GM13977 (cell line): ENCODE measurements at places on chromosomes 16 and 17.

DNA sequence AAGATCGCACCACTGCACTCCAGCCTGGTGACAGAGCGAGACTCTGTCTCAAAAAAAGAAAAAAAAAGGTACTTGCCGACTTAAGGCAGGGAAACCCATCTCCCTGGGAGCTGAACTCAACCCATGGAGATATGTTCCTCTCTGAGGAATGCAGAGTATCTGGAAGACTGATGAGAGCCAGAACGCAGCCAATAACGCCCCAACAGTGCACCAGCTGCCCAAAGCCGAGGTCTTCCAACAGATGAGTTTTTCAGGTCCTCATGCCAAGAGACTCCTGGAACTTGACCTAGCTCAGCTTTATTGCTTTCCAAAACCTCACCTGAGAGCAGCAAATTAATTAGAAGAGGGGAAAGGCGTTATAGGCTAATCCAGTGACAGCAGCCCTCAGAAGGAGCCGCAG, 9.4 kb downstream of the ELAC2 start:
- DNase-seq, result no peak

DNA sequence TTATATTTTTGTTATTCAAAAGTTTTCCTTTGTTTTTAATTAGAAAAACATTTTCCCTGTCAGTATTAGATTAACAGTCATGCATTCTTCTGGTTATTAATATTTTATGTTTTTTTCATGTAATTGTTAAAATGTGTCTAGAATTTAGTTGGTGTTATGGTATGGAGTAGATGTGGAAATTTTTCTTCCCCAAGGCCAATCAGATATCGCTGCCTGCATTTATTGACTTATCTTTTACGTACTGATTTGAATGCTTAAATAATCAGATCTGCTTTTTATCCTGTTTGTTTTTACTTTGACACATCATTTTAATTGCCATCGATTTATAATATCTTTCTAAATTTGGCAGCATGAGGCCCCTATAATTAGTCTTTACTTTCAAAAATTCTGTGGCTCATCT, 13.6 kb downstream of the FTO start:
- DNase-seq, result no peak

DNA sequence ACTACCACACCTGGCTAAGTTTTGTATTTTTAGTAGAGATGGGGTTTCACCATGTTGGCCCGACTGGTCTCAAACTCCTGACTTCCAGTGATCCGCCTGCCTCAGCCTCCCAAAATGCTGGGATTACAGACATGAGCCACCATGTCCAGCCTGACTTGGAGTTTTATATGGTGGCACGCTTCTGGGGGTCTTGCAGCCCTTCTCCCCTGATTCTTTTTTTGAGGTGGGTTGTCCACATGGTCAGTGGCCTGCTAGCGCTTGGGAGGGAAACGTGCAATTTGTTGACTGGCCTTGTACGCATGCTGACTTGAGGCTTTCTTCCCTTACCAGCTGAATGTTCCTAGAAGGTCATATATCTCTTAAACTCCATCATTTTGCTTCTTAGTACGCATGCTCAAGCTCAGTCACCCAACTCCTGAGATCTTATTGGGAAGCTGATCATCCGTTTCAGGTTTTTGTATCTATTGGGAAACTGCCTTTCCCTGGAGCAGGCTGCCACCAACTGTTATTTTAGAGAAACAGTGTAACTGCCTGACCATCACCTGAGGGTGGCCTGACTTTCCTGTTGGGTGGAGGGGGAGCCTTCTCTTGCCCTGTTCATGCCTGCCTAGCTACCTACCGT, 13.7 kb upstream of the LDHD start:
- DNase-seq, result no peak

GRCh38 chr17:47894498-47895346, 1.3 kb upstream of the SP2 start:
- no peak for DNase-seq

DNA sequence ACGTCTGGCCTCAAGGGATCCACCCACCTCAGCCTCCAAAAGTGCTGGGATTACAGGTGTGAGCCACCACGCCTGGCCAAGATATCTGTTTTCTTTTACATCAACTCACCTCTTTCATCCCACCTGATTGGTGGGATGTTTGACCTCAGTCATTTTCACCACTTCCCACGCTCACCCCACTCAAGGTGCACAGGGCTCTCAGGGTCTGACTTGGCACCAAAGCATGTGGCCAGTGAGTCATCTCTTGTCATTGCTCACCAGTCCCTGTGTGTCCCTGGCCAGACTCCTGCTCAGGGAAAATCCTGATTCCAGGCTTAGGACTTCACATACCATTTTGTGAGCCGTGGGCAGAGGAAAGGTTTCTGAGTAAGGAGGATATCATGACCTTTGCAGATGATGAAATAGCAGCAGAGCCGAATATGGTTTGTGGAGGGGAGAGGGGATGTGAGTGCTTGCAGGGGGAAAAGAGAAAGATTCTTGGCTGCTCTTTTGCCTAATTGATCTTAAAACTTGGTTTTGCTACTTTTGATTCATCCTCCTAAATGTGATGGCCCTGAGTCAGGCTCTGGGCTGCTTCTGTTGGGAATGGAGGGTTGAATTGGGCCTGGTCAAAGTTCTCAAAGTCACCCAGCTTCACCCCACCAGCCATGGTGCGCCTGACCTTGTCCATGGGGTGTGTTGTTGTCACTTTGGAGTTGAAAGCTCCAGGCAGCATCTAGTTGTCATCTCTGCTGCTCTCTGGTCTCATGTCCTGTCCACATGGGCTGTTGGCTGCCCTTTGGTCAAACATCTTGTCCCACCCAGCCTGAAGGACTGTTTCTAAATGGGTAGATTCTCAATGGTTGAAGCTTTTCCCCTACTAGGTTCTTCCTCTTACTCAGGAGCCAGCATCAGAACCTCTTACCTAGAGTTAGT, 6.0 kb upstream of the KCNH6 start:
- no peak for DNase-seq
